Memory B cell (primary cell): ENCODE measurements at places on chromosomes 2 and 18.

DNA sequence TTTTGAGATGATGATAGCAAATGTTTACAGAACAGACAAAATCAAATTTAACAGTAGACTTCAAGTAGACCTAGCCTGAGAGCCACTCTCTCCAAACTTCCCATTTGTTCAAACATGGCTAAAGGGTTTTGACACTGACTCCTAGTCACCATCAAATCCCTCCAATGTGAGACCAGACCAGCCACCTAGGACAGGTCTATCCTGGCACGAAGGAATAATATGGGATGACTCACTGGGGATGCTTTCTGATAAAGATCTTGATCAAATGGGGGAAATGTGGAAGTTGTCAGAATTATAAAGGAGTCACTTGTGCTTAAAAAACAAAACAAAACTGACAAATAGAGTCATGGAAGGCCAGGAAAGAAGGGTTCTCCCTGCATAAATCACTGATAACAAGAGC lies 95.7 kb downstream of the EDAR start:
- DNase-seq, result no peak

GRCh38 chr2:38149531-38149930 lies 73.6 kb upstream of the CYP1B1 start:
- no peak for DNase-seq

DNA sequence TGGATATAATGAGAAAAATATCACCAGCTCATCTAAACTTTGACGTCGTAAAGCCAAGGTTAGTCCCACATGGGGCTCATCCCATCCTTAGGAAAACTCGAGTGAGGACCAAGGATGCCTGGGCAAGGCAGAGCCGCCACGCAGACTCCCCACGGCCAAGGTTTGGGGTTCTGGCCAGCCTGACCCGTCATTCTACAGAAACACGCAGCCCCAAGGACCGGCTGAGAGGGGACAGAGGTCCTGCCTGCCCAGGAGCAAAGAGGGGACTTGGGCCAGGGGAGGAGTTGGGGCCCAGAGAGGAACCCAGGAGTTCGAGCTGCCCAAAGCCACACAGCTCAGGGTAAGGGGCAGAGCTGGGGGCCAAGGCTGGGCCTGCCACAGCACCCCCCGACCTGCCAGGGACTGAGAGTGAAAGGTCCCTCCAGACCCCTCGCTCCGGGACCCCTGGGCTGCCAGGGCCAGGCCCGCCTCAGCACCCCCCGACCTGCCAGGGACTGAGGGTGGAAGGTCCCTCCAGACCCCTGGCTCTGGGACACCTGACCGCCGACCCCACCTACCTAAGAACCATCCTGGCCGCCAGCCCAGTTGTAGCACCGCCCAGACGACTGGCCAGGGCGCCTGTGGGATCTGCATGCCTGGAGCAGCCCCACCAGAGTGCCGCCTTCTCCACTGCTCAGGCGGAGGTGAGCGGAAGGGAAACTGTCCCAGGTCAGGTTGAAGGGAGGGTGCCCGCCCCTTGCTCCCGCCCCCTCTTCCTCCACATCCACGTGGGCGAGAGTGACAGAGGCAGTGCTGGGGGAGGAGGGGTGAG lies at the start of gene PDCD1:
Gene PDCD1, minus strand, starts transcription at position 689 of the 811 bp plus-strand sequence. Its CDS starts 56 bp downstream, at position 633.
- DNase-seq, result peak; percentile 35

DNA sequence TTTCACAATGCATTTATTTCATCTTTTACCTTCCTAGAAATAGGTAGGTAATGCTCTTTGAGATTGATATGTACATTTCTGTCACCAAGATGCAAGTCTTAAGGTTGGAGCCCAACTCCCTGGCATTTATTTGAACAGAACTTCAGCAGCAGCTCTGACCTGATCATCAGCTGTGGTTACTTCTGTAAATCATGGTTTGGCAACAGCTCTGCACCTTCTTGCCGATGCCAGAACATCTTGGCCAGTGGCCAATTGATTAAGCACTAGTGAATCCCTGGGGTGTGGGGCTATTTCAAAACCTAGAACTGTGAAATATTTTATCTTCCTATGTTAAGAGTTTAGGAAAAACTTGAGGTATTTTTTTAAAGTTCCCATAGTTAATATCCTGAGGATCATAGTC lies 124.8 kb upstream of the NYAP2 start:
- DNase-seq, result no peak

DNA sequence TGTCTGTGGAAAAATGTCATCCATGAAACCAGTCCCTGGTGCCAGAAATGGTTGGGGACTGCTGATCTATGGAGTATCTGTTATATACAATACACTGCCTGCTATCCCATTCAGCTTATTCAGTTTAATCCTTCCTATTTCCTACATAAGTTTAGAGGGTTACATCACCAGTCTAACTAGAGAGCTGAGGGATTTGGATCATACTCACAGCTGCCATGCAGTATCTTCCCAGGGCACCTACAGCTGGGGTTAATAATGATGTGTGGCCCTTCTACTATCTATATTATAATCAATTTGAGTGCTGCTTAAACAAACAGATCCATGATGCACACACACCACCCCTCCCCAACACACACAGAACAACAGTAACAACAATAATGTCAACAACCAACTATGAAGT lies 524.0 kb downstream of the LRRTM4 start:
- no peak for DNase-seq

DNA sequence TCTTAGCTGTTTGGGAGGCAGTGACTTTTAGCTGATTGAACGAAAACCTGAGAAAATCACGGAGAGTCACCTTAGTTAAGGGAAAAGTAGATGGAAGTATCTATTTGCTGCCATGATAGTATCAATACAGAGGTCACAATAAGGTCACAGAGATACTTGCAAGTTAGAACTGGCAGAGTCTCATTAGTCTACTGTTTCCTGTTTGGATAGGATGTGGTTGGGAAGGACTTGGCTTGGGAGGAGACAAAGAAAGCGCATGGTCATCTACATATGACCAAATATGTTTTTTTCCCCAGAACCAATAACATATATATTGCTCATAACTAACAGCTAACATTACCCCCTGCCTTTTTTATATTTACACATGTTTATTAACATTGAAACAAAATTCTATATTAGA lies 78.4 kb upstream of the AQP4 start:
- DNase-seq, result no peak

GRCh38 chr2:190469771-190470170 lies 61.6 kb downstream of the MFSD6 start:
- no peak for DNase-seq

- DNase-seq, result no peak
Measured at GRCh38 chr2:194346193-194346592, 1310.8 kb upstream of the SLC39A10 start.

- DNase-seq, result no peak
Measured at GRCh38 chr18:79918615-79919011, 32.8 kb downstream of the SLC66A2 start.

GRCh38 chr18:76528477-76529432 lies 33.7 kb upstream of the ZNF516 start:
- DNase-seq, result no peak

GRCh38 chr2:237154884-237155851 lies 69.5 kb downstream of the COPS8 start:
- DNase-seq, result no peak

DNA sequence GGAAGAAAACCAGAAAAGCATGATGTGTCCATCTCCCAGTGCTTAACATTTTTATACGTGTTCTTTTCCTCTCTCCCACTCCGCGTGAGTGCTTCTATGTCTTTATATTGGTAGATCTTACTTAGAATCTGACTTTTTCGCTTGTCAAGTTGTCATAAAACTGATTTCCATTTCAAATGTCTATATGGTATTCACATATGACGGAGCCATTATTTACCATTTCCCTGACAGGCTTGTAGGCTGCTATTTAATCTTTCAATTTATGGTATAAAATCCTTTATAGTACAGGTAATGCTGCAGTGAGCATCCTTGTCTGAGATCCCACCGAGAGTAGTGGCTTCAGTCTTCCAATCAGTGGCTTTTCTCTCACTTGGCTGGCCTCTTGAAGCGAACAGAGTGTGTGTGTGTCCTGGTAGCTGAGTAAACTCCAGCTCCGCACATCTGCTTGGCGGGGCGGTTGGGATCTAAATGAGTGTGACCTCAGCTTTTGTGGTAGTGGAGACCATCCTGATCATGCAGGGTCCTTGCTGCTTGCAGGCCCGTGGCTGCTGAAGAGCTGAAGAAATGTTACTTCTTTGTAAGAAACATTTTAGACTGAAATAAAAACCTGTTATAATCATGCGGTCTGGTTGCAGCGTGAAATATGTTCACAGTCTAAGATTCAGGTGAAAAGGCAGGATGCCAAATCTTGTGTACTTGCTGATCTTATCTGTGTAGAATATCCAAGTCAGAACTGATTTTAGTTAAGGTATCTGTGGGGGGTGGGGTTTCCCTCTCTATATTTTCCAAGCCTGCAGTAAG lies 40.2 kb downstream of the INPP4A start:
- no peak for DNase-seq

DNA sequence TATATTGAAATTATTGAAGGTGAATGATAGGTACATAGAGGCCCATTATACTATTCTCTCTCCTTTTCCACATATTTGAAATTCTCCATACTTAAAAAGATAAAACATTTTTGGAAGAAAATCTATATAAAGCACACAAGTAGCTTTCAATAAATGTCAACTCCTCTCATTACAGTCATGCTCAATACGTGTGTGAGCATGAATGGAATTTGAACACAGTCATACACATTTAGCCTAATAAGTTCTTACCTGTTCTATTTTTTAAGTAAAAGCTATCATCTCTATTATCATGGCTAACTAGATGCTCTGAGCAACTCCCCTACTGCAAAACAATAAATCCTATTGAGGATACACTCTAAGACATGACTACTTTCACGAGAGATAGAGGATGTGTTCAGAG lies 41.9 kb upstream of the SPATS2L start:
- DNase-seq, result no peak

DNA sequence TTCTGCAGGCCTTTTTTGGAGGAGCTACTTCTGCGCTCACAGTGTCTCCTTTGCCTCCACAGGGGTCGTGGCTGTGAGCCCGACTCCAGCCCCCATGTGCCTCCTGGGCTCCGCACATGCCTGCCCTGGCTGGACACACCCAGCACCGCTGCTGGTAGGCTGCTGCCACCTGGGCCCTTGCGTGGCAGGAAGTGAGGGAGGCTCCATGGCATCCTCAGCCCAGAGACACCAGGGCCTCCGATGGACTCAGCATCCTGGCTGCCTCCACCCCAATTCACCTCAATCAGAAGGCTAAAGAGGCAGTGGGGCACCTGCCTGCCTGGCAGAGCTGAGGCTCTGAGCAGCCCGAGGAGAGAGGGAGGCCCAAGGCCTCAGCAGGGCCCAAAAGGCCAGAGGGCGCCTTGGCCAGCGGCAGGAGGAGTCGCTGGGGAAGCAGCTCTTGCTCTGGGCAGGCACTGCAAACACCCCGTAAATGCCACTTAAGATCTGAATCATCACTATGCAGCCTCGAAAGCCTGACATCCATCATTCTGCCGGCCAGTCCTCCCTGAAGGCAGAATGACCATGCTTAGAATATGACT lies 68.3 kb upstream of the OTOS start:
- DNase-seq, result no peak

DNA sequence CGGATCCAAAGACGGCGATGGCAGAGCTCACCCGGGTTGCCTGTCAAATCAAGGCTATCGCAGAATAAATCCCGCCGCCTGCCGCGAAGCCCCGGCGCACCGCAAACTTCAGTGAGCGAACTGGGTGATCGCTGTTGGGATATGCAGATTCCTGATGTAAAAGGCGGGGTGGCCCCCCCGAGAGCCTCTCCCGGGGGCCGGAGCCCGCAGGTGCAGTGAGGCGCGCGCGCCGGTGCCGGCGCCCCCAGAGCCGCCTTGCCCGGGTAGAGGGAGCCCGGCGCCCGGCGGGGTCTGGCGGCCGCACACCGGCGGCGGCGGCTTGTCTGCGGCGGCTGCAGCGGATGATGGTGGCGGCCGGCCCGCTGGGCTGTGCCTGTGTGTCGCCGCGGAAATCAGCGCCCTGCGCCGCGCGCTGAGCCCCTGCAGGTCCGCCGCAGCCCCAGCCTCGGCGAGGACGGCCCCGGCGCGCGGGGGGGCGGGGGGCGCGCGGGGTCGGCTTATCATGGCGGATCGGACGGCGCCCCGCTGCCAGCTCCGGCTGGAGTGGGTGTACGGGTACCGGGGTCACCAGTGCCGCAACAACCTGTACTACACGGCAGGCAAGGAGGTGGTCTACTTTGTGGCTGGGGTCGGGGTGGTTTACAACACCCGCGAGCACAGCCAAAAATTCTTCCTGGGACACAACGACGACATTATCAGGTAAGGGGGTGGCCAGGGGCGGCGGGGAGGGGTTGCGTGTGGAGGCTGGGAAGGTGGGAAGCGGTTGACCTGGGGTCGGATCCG lies 1.3 kb downstream of the EML6 start:
- DNase-seq, result peak; percentile 15

- no peak for DNase-seq
Measured at GRCh38 chr2:130996691-130997090, 96.6 kb downstream of the FAM168B start.

DNA sequence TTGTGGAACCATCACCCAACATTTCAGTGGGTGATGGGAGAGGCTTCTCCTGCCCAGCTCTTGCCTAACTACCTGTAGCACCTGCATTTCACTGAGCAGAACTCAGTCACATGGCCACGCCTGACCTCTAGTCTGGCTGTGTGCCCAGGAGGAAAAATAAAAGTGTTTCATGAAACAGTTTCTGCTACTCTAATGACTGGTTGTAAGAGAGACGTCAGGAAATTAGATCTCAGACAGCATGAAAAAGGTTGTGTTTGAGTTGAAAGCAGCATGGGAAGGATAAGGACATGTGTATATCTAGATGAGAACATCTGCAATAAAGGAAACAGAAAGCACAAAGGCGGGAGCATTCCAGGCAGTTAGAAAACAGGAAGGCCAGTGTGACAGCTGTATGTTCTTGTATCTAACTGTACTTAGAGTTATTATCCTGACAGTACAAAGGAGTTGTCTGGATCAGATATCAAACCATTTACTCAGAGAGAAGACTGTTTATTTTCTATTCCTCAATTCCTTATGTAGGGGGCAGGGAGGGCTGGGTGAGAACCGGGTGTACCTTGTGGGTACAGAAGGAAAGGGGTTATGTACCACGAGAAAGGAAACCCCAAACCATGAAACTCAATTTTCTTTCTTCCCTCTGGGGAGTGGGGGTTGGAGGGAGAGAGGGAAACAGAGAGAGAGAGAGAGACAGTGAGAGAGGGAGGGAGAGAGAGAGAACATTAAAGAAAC lies 307.4 kb upstream of the VWC2L start:
- DNase-seq, result no peak

DNA sequence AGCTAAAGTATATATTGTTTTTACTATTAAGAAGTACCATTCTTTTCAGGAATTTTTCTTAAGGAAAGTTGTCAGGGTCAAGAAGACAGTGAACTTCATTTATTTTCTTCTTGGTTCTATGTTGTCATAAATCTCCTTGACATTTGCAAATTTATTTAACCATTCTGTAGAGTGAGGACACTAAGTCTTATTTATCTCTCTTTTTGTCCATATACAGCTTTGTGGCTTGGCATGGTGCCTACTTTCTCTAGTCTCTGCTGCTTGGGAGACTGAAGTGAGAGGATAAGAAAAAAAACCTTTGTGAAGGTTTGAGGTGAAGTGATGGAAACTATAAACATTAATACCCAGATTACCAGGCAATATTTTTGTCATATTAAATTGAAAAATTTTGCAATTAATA lies 1389.4 kb downstream of the SUCLG1 start:
- DNase-seq, result no peak
